ENCODE measurements at places on chromosomes 11 and 22. TPM values are rescaled to one million over a fixed set of nuclear protein-coding genes. Genes with fewer than 3 reads are reported as not detected.

Gene TRIM68
- total RNA-seq, result 6.9 TPM

GRCh38 chr11:127242676-127243075 is 242.1 kb upstream of the KIRREL3 start:
- no peak for DNase-seq

Gene CHST1
- total RNA-seq, result not detected

DNA sequence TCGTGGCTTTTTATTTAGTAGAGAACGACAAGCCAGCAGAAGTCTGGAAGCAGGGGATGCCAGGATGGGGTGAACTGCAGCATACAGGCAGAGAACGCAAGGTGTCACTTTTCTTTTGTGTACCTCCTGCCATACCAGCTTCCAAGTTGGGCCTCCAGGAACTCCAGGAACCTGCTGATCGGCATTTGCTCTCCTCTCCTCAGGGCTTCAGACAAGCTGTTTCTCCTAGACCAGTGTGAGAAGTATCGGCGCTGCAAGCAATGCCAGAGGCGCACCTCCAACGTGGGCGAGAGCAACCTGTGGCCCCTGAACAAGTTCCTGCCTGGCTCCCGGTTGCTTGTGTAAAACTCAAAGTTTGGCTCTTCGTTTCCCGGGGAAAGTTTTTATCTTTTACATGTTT is 47.7 kb downstream of the CCDC81 start:
- DNase-seq, result no peak

- DNase-seq, result no peak
Observed at GRCh38 chr11:93743291-93743690, 1.8 kb downstream of the C11orf54 start.

Gene OTOG
- total RNA-seq, result not detected
